ENCODE measurements at places on chromosomes 11 and 22.

- peak; percentile 13 for DNase-seq
Measured at GRCh38 chr11:34480314-34480713, 33.3 kb downstream of the ELF5 start.

GRCh38 chr11:63663809-63664208, 7.4 kb downstream of the ATL3 start:
- DNase-seq = no peak

DNA sequence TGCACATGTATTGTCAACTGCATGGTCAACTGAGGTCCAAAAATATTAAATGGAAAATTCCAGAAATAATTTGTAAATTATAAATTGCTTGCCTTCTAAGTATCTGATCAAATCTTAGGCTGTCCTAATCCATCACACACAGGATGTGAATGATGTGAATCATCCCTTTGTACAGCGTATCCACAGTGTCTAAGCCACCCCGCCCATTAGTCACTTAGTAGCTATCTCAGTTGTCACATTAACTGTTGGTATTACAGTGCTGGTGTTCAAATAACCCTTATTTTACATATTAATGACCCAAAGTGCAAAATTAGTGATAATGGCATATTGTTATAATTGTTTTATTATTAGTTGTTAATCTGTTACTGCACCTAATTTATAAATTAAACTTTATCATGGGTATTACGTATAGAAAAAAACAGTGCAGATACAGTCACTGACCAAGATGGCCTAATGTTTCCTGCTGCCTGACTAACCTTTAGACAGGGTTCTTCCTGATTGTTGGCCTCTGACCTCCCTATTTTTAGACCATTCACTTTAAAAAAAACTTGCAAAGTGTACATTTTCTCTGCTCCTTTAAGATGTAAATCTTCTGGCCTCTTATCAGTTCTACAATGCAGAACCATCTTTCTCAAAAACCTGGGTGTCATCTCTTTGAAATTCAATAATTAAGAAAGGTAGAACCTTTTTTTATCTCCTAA, 2.9 kb upstream of the SVIP start:
- DNase-seq = no peak

GRCh38 chr11:79708319-79708932, 267.6 kb upstream of the TENM4 start:
- no peak for DNase-seq

- DNase-seq = no peak
Measured at GRCh38 chr22:25626624-25626990, 62.1 kb downstream of the GRK3 start.

DNA sequence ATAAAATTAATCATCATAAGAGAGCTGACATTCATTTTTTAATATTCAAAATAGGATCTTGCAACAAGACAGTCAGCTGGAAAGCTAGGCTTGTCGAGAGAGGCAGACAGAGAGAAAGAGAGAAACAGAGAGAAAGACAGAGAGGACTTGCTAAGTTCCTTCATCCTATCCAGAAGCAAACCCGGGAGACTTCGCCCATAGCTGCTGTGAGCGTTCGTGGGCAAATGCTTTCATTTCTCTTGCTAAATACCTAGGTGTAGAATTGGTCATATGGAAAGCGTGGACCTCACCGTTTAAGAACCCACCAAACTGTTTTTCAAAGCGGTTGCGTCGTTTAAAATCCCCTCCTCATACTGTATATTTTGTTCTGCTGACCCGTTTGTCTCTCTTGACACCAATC, 25.3 kb upstream of the KRTAP5-6 start:
- DNase-seq = no peak

DNA sequence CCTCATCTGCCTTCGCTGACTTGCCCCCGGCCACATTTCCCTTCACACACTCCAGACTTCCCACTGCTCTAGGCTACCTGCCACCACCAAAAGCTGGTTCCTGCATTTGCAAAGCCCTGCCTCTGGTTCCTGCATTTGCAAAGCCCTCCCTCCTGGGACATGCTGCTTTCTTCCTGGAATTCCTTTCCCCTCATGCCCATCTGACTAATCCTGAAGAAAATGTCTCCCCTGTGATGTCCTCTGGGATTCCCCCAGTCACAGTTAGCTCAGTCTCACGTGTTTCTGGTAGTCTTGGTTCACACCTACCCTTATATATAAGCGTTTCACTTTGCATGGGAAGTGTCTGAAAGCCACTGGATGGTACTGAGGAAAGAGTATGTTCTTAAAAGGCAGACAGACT, 206.9 kb downstream of the DBX1 start:
- no peak for DNase-seq

DNA sequence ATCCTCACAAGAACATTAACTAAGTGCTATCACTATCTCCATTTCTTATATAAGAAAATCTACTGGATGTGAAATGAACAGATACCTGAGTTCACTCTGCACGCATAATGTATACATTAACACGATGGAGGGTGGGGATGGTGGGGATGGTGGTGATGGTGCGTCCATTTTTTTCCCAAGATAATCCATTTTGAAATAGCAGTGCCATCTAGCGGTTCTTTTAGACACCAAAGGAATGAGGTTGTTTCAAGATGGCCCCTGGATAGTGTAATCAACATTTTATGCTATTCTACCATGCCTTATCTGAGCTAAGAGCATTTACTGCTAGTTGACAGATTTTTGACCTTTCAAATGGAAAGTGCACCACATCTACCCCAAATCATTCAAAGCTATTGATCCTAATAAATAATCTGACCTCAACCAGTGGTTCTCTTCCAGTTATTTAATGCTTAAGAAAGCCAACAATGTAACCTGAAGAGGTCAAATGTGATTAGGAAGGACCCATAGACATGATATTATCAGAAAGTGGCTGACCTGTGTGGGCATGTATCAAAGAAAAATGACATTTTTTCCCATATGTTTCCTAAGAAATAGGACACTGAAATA, 714.7 kb upstream of the TENM4 start:
- peak; percentile 29 for DNase-seq

- no peak for DNase-seq
Measured at GRCh38 chr11:101812546-101812945, 102.3 kb upstream of the CEP126 start.

DNA sequence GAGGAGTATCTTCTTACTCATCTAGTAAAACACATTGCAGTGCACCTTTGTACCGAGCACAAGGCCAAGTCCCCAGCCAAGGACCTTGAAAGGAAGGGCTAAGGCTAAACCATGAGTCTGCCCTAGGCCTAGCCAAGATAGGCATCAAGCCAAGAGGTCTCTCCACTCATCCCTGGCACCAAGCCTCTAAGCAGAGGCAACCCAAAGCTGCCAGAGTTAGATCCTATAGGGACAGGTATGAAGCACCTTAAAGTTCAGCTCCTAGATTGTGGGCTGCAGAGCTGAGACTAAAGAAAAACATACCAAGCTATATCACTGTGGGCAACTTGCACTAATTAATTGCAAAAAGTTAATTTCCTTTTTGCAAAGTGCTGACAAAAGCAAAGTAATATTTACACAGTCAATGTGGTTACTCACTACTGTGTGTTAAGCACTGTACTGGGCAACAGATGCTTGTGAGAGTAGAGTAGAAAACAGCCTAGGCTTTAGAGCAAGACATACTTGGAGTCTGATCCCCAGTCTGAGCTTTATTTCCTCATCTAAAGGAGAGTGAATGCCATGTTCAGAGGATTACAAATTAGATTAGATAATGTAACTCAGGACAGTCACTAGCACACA, 7.2 kb downstream of the COA4 start:
- no peak for DNase-seq

DNA sequence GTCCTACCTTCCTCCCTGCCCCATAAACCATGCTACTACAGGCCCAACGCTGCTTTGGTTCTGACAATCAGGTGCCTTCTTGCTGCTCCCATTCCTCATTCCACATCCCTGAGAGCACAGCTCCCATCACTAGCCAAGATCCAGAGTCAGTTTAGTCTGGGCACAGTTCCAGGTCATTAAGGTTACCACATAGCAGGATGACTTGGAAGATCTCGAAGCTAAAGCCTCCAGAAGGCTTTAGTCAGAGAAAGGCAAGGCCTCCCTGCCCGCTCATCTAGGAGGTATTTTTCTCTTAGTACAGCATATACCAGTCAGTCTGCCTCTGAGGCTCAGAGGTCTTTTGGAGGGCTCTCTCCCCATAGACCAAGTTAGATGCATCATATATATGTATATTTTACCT, 30.3 kb downstream of the TRIM66 start:
- no peak for DNase-seq

DNA sequence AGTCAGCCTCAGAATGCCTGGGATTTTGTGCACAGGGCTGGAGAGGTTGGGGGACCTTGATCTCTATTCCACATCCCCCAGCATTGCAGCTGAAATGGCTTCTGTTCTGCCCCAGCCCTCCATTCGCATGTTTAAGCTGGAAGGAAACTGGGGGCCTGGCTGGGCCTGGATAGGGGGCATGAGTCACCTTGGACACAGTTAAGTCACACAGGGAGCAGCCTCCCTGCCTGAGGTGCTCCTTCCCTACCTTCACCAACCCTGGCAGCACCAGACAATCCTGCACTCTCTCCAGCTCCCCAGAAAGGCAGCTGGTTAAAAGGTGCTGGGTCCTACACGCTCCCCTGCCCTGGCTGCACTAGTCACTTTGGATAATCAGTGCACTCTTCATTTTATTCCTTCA, 763 bp downstream of the SMIM45 start:
- no peak for DNase-seq

GRCh38 chr11:28343304-28344233, 235.4 kb downstream of the METTL15 start:
- DNase-seq = no peak

DNA sequence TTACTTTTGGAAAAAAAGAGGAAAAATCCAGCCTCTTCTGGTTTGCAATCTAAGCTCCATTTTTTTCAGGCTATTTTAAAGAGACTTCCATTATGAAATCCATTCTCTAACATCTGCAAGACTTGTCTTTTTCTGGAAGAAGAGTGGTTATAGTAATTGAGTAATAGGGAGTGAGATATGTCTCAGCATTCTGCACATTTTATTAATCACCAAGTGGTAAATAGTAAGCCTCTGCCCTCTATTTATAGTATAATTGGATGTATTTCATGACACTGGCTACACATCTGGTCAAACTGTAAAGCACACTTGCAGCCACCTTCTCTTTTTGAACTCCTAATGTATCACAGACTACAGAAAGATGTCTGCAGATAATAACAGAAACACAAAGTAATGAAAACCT, 391.1 kb downstream of the ETS1 start:
- DNase-seq = no peak

DNA sequence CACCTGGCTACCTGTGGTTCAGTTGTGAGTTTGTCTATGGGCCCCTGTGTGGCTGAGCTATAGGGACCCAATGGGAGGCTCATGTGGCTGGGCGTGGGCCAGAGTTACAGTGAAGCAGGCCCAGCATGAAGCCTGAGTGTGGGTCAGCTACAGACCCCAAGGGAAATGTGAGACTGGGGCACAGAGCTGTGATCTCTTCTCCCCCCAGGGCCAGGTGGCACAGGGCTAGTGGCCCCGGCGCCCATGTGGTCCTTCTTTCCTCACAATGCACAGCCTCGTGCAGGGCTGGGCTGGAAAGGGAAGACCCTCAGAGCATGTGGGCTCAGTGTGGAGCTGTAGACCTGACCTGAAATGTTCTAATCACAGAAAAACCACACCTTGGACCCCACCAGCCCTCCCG, 71.6 kb upstream of the NECTIN1 start:
- DNase-seq = no peak

- no peak for DNase-seq
Measured at GRCh38 chr22:26576026-26576680, 13.8 kb downstream of the TPST2 start.
